ENCODE measurements at places on chromosomes 3 and 15.

- DNase-seq = peak; percentile 82
These were observed 28.0 kb downstream of the PSTPIP1 start for GRCh38 chr15:77022646-77023575.

GRCh38 chr15:93358166-93359059, 269.4 kb upstream of the RGMA start:
- no peak for DNase-seq

DNA sequence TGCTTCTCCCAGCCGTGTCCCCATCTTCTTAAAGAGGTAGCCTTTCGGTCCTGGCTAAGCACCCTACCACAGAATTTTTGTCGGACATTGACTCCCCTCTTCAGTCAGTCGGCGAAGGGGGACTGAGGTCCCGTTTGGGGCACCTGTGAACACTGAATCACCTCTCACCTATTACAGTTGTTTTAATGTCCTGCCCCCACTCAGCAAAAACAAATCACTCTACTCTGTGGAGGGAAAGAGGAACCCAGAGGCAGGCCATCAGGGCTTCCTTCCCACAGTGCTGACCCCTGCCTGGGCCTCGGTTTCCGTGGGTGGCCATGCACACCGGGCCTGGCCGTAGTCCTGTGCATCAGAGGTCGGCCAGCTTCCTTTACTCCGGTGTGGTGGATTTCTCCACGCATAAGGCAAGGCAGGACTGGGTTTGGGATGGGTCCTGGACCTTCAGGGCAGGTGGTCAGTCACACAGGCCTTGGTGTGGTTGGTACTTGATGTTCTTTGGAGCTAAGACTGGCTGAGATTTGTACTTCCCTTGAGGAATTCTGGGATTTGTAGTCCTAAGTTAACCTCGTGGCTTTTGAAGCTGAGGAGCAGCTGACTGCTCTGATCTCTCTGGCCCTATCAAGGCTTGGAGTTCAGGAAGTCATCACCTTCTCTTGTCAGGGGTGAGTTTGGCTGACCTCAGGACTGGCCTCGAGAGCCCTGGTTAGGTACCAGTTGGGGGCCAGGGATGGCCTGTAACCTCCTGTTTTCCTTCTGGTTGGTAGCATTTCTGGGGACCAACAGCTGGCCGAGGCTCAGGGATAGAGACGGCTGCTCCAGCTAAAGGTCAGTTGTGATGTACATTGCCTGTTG, 627 bp upstream of the FAM131A start:
- DNase-seq = no peak

- peak; percentile 63 for DNase-seq
These were observed 283.0 kb downstream of the UACA start for GRCh38 chr15:70480196-70480856.

DNA sequence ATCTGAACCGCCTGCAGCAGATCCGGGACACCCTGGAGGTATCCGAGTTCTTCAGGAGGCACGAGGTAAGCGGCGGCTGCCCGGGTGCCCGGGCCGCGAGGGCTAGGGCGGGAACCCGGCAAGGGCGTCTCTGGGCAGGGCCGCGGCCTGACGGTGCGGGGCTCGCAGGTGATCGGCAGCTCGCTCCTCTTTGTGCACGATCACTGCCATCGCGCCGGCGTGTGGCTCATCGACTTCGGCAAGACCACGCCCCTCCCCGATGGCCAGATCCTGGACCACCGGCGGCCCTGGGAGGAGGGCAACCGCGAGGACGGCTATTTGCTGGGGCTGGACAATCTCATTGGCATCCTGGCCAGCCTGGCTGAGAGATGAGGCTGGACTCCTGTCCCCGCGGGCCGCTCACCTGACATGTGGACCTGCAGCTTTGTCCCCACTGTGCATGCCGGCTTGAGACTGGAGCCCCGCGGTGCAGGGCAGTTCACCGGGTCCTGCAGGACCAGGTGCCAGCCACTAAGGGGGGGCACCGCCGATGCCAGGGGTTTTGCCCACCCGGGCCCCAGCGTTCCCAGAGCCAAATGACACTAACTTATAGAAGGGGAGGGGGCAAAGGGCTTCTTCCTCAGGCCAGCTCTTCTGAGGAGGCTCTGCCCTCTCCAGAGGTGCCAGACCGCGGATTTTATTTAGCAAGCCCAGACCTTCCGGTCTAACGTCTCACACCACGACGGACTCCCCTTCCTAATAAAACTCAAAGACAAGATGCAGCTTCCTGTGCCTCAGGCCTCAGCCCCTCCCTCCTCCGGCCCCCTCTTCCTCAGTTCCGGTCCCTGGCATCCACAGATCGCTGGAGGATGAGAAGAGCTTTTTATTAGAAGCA, 9.4 kb downstream of the ITPKA start:
- no peak for DNase-seq

DNA sequence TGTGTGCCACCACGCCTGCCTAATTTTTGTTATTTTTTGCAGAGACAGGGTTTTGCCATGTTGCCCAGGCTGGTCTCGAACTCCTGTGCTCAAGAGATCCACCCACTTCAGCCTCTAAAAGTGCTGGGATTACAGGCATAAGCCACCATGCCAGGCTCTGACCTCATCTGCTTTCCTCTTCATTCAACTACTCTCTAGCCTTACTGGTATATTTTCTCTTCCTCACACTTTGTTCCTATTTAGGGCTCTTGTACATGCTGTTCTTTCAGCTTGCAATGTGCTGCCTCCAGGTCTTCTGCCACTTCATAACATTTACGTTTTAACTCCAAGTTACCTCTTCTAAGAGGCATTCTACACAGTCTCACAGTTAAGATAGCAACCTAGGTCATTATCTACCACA, 34.9 kb downstream of the PIK3CB start:
- no peak for DNase-seq

GRCh38 chr3:111662012-111662411, 66.9 kb upstream of the ZBED2 start:
- DNase-seq = no peak

DNA sequence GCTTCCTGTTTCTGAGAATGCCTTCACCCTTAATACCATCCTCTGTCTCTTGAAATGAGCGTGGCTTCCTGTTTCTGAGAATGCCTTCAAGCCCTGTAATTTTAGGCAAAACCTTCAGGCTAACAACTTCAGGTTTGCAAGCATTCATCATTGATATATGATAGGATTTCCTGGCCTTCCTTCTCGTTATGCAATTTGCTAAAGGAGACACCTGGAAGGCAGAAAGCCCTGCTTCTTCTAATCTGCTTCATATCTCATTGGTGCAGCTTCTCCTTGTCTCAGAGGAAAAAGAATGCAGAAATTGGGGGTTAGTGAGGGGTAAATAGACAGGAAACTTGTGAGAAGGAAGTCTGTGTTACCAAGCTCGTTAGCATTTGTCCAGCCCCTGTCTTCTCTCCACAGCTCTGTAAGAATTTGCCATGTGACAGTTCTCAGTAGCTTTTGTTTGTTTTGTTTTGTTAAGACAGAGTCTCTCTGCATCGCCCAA, 7.3 kb downstream of the ARL6IP5 start:
- DNase-seq = no peak

DNA sequence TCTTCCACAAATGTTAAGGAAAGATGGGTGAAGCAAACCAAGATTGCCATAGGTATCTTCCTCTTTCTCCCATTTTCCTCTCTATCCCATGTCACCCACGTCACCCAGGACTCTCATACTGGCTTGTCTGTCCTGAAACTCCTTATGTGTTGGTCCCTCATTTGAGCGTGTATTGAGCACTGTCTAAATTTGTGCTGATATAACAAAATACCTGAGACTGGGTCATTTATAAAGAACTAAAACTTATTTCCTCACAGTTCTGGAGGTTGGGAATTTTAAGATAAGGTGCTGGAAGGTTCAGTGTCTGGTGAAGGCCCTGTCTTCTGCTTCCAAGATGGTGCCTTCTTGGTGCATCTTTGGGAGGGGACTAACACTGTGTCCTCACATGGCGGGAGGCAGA, 186.9 kb upstream of the SLC24A5 start:
- no peak for DNase-seq

DNA sequence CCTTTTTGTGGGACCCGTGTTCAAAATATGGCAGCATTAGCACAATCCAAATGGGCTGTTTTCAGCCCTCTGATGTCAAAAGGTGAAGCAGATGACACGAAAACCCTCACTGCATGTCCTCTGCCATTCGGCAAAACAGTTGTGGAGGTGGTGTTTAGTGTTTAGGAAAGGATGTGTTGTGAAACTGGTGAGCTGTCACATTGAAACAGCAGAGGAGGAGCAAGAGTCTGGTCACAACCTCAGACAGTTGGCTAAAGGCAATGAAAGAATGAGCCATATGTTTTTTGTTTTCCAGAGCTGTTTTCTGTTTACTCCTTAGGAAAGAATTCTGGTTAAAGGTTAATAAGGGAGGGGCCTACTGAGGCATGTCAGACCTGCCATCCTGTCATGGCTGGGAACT, 140.7 kb downstream of the VPS8 start:
- no peak for DNase-seq

GRCh38 chr3:188465311-188465710, 311.4 kb downstream of the LPP start:
- no peak for DNase-seq

GRCh38 chr15:48796930-48797329, 13.9 kb downstream of the CEP152 start:
- no peak for DNase-seq

DNA sequence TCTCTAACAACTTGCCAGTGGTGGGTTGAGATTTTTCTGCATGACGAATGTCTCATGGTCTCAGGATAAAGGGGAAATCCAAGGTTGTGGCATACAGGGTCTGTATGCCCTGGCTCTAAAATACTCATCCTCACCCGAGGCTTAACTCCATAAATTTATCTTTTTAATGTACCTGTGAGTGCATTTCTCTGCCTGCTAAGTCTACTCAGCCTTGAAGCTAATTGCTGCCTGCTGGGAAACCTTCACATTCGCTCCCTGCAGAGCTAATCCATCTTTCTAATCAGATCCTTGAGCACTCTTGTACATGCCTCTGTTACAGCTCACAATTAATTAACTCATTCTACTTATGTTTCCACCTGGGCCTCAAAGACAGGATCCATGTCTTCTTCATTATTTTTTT, 93.8 kb downstream of the CMSS1 start:
- no peak for DNase-seq

DNA sequence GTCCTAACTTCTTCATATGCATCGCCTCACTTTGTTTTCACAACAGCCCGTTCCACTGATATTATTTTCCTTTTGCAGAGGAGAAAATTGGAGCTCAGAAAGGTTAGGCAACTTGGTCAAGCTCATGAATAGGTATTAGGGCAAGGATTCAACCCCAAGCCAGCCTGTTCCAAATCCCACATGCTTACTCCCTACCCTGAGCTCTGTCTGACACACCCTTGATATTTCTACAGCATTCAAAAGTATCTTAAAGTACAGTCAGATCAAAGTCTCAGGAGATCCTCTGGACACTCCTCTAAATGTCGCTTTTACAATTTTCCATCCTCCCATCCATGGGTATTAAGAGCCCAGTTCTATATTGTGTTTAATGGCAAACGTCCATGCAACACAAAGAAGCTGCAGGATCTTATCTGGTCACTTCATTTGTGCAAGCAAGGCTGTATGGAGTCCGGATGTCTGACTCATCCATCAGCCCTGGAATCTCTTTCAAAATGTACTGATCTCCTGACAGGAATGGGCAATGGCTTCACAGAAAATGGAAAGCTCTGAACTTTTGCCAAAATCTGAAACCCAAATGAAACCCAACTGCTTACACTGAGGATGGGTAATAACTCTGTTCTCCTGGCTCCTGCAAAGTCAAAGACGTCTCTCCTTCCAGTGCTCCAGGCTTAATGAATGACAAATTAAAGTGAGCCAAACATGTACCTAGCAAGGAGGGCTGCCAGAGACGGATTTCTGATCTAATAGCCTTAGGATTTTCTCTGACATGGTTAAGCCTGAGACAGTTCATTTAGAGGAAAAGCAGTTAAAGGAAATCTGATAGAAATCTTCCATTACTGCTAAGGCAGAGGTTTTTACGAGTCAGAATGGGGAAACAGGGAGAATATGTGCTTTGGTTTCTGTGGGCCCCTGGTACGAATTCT, 230.9 kb upstream of the RORA start:
- DNase-seq = no peak

GRCh38 chr15:63250312-63250965, 27.0 kb upstream of the APH1B start:
- no peak for DNase-seq

DNA sequence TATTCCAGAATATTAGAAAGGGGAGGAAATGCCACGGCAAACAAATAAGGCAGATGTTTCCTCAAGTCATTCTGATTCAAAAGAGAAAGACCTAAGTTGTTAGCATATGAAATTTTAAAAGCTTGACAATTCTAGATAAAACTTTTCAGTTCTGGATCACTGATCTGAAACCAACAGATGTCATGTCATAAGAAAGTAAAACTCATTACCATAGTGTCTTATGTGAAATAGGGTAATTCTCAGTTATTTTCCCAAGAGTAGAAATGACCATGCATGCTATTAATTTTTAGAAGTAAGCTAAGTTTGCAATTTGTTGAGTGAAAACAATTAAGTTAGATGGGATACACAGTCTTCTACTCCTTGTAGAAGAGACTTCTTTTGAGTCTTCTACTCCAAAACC, 630.3 kb downstream of the NAALADL2 start:
- DNase-seq = no peak

GRCh38 chr3:102574355-102574754, 139.5 kb downstream of the ZPLD1 start:
- no peak for DNase-seq

DNA sequence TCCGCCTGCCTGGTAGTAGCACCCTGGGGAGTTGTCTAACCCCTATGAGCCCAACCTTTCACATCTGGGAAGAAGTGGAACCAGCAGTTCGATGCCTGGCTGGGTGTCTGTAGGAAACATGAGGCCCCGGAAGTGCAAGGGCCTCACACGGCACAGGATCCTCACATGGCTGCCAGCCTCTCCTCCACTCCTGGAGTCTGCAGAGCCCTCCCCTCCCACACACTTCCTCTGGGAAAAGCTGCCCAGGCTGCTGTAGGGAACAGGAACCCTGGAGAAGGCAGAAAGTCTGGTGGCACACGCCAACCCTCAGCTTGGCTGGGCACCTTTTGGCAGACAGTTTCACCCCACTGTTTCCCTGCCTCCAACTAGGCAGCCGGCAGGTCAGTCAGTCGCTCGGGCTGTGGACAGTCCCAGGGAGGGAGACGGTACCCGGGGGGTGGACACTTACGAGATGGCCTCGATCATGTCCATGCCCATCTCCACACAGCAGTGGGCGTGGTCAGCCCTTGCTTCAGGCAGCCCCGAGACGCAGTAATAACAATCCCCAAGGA, 118.4 kb downstream of the ADCY5 start:
- peak; percentile 77 for DNase-seq

- DNase-seq = no peak
These were observed 23.3 kb downstream of the SLC6A20 start for GRCh38 chr3:45773072-45773471.

DNA sequence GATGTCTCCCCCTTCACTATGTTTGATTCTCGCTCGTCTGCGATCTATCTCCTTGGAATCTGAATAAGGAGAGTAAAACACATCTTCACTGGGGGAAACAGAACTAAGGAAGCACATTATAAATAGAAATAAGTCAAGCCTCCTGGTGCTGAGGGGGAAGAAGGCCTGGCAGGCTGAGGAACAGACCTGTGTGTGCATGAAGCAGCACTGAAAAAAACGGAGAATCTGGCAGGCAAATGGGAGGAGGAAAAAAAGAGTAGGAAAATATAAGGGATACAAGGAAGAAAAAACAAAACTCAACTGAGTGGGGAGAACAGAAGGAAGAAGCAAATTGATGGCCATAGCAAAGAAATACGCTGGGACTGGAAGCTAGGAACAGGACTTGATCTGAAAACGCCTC, 25.7 kb downstream of the PARP16 start:
- DNase-seq = no peak

GRCh38 chr3:27165321-27165721, 203.9 kb downstream of the NEK10 start:
- DNase-seq = no peak

- DNase-seq = no peak
These were observed 120.2 kb downstream of the TFDP2 start for GRCh38 chr3:142029052-142029642.

GRCh38 chr15:63530752-63531299, 26.4 kb downstream of the USP3 start:
- no peak for DNase-seq
